ENCODE measurements at places on chromosomes 1 and 21. TPM values are rescaled to one million over a fixed set of nuclear protein-coding genes. Genes with fewer than 3 reads are reported as not detected.
A peak's percentile ranks its signal among the peaks of the same experiment; 100 is the strongest.

The SPATA17 gene
- polyA plus RNA-seq: 1.2 TPM

DNA sequence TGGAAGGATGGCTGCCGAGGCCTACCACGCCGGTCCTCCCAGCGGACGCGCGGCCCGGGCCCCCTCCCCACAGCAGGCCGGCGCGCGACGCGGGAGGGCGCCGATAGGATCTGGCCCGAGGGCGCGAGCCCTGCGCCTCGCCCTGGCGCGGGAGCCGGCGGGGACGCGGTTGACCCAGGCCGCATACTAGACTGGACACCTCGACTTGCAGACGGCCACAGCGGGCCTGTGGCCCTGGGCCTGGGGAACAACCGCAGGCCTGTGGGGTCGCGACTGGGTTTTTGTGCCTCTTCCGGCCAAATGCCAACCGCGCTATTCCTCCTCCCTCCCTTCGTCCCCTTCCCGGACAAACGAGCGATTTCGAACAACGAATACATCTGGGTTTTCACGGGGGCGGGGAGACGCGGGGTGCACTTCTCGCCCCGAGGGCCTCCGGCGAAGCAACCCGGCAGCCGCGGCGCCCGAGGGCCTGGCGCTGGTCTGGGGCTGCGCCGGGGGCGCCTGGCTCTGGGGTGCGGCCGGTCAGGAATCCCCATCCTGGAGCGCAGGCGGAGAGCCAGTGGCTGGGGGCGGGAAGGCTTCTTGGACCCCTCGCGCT, 2.4 kb downstream of the NHLH2 start:
- peak; percentile 61 for DNase-seq

GRCh38 chr1:17607644-17608581, 68.4 kb downstream of the ARHGEF10L start:
- no peak for DNase-seq

DNA sequence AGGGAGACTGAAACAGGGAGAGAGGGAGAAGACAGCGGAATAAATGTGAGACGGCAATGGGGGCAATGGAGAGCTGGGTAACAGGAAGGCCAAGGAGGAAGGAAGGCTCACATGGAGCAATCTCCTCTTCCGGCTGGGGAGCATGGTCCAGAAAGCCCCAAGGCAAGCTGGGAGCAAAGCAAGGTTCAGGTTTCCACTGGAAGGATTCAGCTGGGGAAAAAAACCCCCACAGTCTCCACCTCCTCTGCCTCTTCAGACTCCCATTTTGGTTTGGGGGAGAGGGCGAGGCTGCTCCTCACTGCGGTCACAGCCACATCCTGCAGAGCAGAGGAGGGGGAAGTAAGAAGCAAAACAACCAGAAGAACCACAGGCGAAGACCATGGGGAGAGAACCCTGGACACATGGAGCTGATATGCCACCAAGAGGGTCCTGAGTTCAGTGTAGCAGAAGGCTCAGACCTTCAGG, 650 bp downstream of the TNFAIP8L2 start:
- no peak for DNase-seq

The ZMYND12 gene
- 0.90 TPM for polyA plus RNA-seq

The LRRC38 gene
- polyA plus RNA-seq: not detected

- DNase-seq: no peak
Measured at GRCh38 chr1:116915086-116915661, 5.5 kb downstream of the PTGFRN start.

GRCh38 chr1:67908250-67908936, 75.1 kb upstream of the GNG12 start:
- DNase-seq: no peak

The PLA2G2C gene
- not detected for polyA plus RNA-seq

- peak; percentile 41 for DNase-seq
Measured at GRCh38 chr1:47438165-47439016, 547 bp downstream of the FOXD2 start.

GRCh38 chr1:58699011-58699762, 675 bp downstream of the MYSM1 start:
- no peak for DNase-seq

DNA sequence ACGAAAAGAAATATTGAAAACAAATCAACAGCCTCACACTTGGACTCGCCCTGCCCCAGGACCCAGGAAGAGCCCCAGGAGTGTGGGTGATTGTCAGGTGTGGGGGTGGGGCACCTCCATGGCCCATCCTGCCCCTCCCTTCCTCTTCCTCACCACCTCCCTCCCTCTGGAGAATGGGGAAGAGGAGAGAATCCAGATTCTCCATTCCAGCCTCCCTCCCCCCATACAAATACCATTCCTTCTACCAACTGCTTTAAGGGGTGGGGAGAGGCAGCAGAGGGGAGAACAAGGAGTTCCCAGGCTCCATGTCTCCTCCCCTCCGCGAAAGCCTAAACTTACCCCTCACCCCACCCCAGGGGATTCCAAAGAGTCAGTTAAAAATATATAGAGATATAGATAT, 36.7 kb downstream of the MEF2D start:
- DNase-seq: peak; percentile 61

The LCK gene
- 37.5 TPM for polyA plus RNA-seq

The TSPEAR gene
- polyA plus RNA-seq: 0.45 TPM

GRCh38 chr1:192978195-192978710, 80.9 kb downstream of the UCHL5 start:
- DNase-seq: no peak

- DNase-seq: no peak
Measured at GRCh38 chr1:2853711-2854110, 52.2 kb upstream of the TTC34 start.

DNA sequence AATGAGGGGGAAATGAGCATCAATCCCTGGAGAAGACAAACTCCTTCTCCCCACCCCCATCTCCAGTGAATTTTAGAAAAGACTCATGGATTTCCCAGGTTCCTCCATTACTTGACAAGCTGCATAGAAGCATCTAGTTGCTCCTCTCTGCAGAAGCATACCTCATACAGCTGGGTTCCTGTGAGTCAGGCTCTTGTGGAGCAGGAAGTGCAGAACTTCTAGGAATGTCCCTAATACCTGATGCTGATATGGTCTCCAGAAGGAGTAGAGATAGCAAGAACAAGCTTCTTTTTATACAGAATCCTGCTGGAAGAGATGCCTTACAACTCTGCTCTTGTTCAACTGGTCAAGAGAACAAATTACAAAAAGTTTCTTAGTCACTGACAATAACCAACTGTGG, 105.5 kb downstream of the TNR start:
- no peak for DNase-seq

The KCNK1 gene
- 12.1 TPM for polyA plus RNA-seq

The TNFRSF4 gene
- polyA plus RNA-seq: not detected

GRCh38 chr1:24888061-24888970, 41.8 kb downstream of the RUNX3 start:
- no peak for DNase-seq

DNA sequence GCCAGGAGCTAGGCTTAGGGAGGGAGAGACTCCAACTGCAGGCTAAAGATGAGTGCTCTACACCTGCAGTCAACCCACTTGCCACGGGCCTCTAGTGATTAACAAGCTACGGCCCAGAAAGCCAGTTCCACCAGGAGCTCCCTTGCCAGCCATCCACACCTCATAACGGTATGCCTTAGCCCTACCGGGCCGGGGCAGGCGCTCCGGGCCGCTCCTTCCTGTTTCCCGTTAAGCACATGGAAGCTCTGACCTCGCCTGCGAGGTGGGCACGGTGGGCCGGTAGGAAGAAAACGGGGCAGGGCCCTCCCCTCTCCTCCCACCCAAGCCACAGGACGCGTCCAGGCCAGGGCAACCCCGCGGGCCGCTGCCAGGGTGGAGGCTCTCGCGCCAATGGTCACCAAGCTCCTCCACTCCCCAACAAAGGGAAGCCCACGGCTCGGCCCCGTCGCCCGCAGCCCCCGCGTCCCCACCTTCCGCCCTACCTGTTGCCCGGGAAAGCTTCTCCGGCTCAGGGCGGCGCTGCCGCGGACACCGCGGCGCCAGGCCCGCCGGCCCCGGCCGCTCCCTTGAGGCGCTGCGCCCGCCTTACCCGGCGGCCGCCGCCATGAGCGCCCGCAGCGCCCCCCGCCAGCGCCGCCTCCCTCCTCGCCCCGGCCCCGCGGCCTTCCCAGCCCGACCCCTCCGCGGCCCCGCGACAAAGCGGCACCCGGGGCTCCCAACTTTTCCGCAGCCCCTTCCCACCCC, 627 bp downstream of the CERS2 start:
- peak; percentile 53 for DNase-seq

GRCh38 chr1:246907472-246907871, 24.3 kb downstream of the AHCTF1 start:
- peak; percentile 66 for DNase-seq

The CNR2 gene
- not detected for polyA plus RNA-seq

GRCh38 chr1:41957568-41957967, 38.8 kb upstream of the HIVEP3 start:
- no peak for DNase-seq

The CFHR5 gene
- polyA plus RNA-seq: not detected

DNA sequence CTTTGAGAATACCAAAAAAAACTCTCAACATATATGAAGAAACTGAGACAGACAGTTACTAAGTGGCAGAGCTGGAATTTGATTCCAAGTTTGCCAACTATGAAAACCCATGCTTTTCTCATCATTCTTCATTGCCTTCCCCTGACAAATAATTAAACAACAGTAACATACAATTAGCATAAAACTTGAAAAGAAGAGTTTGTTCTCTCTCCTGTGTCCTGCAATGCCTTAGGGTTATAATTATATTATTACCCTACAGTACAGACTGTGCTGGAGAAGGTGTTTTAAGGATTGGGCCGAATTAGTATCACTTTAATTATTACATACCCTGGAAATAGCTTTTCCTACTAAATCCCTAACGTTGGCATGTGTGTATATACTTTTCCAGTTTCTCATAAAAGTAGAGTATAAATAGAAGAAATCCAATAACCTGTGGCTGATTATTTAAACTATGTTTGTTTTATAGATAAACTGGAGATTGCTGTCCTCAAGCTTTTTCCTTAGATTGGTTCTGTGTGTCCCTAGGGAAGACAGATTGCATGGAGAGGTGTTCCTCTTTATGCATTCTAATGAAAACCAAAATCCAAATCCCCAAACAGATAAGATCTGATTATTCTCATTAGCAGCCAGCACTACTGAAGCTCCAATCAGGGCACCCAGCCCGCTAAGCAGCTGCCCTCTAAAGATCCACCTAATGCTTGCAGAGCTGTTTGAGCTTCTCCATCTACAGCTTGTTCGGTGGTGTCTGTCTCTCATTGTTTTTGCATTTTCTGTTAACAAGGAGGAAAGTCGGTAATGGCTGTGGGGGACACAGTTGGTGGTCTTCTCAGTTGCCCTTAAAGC, 156.3 kb downstream of the TM2D1 start:
- DNase-seq: no peak

The LCE3D gene
- polyA plus RNA-seq: 0.52 TPM

- DNase-seq: no peak
Measured at GRCh38 chr1:35592991-35593769, 20.1 kb downstream of the TFAP2E start.

The ITLN1 gene
- polyA plus RNA-seq: not detected

GRCh38 chr1:24540051-24540905, 15.6 kb upstream of the NCMAP start:
- no peak for DNase-seq

- no peak for DNase-seq
Measured at GRCh38 chr21:28822123-28822399, 170.6 kb downstream of the LTN1 start.

GRCh38 chr1:207404849-207405525, 49.1 kb upstream of the CR2 start:
- DNase-seq: peak; percentile 78

The DNM3 gene
- polyA plus RNA-seq: 5.2 TPM

DNA sequence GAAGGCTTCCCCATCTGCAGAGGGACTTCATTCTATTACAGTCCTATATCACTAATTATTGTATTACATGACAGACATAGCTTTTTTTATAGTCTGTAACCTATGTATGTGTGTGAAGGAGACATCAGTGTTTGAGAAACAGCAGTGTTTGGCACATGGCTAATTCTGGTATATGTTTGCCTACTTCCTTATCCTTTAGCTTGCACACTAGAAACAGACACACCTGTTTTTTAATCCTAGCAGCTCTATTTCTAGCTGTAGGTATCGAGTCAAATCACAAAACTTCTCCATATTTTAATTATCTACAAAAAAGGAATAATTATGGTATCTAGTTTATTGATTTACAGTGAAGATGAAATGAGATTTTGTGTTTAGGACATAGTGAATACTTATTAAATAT, 129.4 kb upstream of the CACYBP start:
- no peak for DNase-seq

The LRRC3 gene
- 1.2 TPM for polyA plus RNA-seq

GRCh38 chr1:60547821-60548220, 474.3 kb upstream of the C1orf87 start:
- DNase-seq: no peak

DNA sequence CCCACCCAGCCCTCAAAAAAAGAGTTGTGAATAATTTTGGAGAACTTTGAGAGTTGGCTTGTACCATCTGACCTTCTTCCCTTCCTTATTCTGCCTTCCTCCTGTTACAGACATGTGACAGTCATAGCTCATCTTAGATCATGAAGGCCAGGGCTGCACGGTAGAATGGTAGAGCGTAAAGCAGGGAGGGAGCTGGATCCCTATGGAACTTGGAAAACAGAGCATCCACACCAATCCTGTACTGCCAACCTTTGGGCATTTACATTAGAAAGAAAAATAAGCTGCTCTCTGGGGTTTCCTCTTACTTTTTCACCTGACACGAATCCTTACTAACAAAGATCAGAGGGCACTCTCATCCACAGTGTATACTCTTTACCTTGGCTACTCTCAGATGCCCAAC, 121.5 kb downstream of the GPR52 start:
- DNase-seq: peak; percentile 44

DNA sequence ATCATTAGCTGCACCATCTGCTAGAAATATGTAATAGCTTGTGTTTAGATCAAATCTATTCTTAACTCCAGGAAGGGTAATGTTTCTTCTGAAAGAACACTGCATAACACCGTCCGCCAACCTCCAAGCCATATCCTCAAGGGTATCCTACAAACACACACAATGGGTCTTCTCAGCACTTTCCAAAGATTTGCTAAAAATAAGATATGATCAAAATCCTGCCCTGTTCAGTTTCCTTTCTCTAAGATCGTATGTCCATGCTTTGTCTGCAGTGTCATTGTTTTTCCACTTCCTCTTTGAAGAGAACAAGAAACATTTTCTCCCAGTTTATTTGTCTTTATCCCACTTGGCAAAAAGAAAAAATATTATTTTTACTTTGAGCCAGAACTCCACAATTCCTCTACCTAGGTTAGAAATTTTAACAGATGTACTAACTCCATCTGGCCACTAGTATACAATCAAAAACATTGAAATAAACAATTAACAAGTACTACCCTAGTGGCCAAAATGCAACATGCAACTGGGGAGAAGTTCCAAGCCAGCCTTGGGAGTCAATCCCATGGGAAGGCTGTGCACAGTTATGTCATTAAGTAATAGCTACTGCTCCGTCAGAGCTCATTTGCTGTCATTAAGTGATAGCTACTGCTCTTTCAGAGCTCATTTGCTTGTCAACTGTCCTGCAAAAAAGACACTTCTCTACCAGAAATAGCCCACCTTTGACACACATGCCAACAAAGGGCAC, 37.8 kb downstream of the FRRS1 start:
- peak; percentile 83 for DNase-seq

Data from GM23338 (cell line).